Central memory CD4-positive, alpha-beta T cell (primary cell): ENCODE measurements at places on chromosomes 12 and 14.
A peak's percentile ranks its signal among the peaks of the same experiment; 100 is the strongest.

DNA sequence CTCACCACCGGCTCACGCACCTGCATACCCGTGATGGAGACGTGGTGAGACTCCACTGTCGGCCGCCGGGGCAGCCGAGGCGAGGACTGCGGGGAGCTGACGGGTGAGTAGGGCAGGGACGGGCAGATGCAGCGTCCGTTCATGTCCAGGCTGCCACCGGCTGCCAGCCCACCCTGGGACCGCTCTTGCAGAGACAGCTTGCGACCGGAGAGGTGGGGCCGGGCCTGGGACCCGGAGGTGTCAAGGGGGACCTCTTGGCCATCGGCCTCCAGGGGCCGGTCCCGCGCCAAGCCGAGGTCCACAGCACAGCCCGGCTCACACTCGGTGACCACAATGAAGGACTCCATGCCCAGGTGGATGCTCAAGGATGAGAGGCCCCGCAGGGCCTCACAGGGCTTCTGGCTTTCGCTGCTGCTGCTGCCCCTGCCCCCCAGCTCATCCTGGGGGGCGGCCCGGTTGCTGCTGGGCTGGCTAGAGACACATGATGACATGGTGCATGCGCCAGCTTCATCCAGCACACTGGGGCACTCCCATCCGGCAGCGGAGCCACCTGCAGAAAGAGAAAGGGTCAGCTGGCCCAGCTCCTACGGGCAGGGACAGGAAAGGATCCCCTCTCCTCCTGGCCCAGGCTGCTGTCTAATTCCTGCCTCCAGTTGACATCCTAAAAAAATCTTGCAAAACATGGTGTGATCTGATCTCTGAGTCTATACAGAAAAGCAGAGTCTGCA is 22.3 kb downstream of the CAMKK2 start:
- DNase-seq: no peak

DNA sequence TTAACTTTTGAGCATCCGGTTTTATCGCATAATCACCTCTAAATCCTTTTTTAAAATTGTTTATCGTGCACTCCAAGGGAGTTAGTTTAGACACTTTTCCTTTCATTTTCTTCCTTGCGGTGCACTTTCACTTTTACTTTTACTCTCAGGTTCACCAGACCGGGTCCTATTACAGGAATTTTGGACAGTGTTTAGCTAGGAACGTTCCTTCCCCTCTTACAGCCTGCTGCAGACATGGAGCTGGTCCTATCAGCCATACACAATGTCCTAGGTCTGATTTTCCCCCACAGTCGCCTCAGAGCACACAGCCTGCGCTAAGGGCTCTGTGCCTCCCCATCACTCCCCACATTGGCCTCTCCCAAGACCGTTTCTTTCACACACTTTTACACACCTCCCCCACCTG is 103.9 kb downstream of the ALG10 start:
- no peak for DNase-seq

DNA sequence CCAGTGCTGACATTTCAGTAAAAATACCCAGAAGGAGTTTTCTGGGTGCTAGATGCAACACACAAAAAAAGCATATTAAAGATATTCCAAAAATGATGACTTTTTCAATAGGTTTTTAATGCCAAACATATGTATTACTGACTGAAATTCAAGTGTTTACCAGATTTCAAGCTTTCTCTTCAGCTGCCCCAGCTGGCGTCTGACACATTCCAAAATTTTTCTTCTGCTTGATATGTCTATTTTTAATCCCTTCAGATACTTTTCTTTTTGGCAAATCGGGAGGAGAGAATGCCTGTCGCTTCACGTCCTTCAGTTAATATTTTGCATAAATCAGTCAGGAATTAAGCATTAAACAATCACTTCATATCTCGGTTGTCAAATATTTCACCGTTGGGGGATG is 7.1 kb upstream of the CCDC60 start:
- no peak for DNase-seq

DNA sequence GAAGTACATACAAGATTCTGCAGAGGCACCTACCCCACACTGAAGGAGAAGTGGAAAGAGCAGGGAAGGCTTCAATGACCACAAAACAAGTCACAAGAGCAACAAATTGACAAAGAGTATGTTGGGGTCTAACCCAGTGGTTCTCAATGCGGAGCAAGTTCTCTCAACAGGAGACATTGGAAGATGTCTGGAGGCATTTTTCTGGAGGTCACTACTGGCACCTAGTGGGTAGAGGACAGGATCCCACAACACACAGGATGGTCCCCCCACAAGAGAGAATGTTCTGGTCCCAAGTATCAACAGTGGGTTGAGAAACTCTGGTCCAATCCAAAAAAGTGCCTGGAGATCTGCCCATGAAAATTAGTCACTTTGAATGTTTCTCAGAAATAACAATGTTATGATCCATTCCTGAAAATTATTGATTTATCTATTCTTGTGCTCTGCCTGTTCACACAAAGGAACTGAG is 3.4 kb downstream of the SSH1 start:
- DNase-seq: no peak

DNA sequence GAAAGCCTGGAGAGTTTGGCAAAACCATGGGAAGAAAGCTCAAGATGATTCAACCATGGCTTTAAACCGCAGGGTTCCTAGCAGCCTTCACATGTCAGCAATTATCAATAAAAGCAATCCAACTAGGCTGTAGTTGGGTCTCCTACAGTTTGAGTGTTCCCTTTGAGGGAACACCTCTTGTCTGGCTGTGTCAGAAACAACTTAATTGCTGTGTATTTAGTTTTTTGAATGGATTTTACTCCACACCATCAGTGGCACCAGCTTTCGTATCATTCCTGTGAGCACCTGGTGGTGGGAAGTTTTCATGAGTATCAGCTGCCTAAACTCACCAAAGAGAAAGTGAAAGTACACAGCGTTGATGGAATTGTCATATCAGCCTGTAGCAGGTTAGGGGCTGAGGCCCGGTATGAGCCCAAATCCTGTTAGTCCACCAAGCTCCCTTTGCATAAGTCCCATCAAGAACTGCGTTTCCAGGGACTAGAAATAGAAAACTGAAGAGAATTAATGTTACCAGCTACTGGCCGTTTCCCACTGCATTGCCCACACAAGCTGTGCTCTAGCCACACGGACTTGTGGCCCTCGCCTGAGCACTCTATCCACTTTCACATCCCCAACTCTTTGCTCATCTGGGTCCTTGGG is 10.9 kb upstream of the IL26 start:
- DNase-seq: peak; percentile 57

DNA sequence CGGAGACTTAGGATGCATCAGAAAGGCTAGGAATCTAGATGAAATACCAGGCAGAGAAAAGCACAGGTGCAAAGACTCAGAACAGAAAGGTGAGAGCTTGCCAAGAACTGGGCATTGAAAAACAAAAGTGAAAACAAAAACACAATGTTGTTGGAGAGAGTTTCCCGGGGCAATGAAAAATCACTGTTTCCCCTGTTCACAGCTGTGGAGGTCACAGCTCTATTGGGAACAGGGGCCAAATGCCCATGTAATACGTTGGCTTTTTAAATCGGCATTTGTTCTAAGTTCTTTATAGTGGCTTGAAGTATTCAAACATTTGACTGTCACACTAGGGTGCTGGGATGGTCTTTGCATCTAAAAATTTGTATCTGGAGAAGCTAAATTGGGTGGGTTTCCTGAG is 108.3 kb downstream of the SLC15A4 start:
- DNase-seq: no peak

- DNase-seq: no peak
Observed at GRCh38 chr12:94750864-94751263, 100.5 kb upstream of the TMCC3 start.

DNA sequence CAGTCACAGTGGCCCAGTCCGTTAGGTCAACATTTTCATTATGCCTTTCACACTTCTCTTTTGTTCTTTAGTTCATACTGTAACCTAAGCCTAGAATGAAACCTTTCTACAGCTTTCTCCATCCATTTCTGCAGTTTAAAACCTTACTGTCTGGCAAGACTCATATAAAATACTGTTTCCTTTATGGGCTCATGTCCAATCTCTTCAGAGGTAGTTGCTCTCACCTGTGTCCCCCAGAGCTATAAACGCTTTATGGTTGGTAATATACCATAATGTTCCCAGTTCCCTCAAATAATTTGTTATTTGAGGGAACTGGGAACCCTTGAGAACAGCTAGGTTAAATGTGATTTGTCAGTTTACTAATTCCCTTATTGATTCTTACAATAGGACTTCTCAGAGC is 83.0 kb downstream of the SRGAP1 start:
- no peak for DNase-seq

- no peak for DNase-seq
Observed at GRCh38 chr14:71613168-71613567, 319.1 kb upstream of the RGS6 start.

DNA sequence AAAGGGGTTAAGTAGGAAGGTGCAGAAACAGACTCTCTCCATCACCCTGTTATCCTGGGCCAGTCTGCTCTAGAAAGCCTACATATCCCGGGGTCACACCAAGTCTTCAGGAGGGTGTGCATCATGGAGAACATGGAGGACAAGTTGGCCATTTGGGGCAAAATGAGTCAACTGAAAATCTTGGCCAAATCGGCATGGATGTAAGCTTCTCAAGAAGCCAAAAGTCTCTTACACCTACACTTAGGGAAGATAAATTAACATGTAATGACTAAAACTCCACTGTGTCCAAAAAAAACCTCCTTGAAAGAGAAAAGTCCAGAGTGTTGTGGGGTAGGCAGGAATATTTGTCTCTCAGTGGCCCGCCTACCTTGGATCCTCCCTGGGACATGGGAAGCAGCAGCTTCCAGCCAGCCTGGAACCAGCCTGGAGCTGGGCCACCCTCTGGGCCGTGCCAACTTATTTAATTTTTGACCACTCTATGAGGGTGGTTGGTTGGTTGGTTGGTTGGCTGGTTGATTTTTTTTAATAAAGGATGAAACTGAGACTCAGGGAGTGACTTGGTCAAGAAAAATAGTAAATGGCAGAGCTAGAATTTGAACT is 17.9 kb upstream of the TC2N start:
- no peak for DNase-seq

DNA sequence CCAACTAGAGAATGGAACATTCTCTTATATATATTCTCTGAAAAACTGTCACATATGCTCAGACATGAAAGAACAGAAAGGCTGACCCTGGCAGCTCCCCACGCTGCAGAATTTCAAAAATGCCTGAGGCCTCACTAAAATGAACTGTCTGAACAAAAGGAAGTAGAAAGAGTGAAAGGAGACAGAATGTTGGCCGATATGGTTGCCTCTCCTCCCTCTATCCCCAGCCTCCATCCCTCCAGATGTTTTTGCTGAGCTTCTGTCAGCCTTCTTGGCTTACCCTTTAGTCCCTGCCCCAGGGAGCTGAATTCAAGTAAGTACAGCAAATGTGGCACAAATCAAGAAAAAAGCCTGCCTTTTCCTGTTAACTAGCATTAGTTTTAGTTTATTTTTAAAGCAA is 6.9 kb downstream of the SMCO2 start:
- no peak for DNase-seq

- DNase-seq: no peak
Observed at GRCh38 chr14:60396718-60397343, 89.0 kb downstream of the C14orf39 start.

DNA sequence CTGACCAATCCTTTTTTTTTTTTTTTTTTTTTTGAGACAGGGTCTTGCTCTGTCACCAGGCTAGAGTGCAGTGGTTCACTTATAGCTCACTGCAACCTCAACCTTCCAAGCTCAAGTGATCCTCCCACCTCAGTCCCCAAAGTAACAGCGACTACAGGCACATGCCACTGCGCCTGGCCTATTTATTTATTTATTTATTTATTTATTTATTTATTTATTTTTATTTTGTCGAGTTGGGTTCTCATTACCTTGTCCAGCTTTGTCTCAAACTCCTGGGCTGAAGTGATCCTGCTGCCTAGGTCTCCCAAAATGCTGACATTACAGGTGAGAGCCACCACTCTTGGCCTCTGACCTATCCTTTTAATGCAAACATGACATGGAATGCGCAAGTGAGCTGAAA is 124.4 kb downstream of the GXYLT1 start:
- no peak for DNase-seq

DNA sequence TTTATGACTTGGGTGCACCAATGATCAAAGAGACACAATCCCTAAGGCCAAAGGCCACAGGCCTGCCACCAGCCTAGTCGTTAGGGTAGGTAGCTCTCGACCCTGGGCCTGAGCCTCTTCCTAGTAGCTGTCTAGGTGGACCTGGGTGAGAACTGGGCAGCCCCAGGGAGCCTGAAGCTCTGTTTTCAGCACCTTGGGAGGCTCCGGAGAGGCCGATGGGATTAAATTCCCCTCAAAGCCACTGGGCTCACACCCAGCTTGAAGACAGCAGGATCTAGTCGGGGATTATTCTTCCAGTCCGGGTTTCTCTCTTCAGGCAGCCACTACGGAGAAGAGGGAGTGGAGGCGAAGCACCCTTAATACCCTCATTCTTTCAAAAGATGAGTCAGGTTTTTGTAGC is 79.8 kb downstream of the TMEM260 start:
- no peak for DNase-seq
